ENCODE measurements at places on chromosomes 2 and 18.
A peak's percentile ranks its signal among the peaks of the same experiment; 100 is the strongest.

- no peak for DNase-seq
These were observed 137.4 kb downstream of the ACOXL start for GRCh38 chr2:110869472-110870446.

GRCh38 chr2:163612332-163612731 lies 123.5 kb downstream of the FIGN start:
- no peak for DNase-seq

DNA sequence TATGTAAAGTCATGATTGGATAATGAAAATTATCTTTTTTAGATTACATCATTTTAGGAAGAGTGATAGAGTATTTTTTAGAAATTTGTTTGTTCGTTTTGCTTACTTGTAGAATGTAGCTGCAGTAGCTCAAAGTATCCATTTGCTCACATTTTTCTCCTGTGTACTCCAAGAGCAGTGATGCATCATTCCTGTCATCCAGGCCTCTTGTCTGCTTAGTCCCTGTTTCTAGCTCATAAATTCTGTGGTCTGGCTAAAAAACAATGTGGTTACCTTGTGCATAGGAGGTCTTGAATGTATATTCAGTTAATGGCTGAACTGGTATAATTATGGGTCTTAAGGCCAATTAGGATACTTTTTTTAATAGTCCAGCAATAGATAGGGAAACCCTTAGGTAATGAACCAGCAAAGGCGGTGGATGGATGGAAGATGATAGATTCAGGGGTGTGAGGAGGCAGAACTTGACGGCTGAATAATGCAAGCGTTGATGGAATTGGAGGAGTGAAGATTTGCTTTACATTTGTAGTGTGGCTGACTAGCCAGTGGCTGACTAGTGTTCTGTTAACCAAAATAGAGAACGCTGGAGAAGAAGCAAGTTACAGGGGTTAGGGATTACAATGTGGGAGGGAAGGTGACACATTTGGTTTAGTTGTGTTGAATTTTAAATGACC lies 145.0 kb downstream of the ZNF407 start:
- DNase-seq, result no peak

GRCh38 chr2:127143841-127144782 lies 37.2 kb upstream of the BIN1 start:
- DNase-seq, result no peak

- DNase-seq, result no peak
These were observed 12.2 kb downstream of the TM4SF20 start for GRCh38 chr2:227366769-227367426.

- no peak for DNase-seq
These were observed 1.9 kb downstream of the TTL start for GRCh38 chr2:112483831-112484230.

DNA sequence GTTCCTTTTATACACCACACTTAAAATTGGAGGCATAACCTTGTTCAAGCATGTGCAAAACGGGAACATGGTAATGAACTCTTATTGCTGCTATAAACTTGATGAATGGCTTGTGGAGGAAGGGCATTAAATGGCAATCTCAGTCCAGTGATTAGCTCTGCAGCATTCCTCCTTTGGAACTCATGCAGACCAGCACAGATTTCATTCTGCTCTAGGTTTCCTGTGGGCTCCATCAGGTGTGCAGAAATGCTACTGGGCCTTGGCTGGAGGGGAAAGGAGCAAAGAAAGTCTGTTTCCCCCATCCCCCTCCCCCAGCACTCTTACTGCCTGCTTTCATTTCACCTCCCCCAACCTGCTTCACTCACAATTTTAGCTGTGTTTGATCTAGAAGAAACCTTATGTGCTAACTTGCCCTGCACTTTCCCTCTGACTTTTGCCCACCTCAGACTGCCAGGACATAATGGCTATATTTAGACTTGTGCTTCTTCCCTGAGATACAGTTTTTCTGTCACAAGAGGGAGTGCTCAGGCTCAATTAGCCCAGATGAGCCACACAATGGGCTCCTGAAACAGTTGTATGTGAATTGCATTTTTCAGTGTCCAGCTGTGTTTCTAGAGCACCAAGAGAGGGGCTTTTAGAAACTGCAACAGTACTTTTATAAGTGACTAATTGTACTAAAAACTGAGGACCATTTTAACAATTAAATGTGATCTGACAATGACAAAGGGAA lies 109.8 kb downstream of the FSHR start:
- peak; percentile 12 for DNase-seq

DNA sequence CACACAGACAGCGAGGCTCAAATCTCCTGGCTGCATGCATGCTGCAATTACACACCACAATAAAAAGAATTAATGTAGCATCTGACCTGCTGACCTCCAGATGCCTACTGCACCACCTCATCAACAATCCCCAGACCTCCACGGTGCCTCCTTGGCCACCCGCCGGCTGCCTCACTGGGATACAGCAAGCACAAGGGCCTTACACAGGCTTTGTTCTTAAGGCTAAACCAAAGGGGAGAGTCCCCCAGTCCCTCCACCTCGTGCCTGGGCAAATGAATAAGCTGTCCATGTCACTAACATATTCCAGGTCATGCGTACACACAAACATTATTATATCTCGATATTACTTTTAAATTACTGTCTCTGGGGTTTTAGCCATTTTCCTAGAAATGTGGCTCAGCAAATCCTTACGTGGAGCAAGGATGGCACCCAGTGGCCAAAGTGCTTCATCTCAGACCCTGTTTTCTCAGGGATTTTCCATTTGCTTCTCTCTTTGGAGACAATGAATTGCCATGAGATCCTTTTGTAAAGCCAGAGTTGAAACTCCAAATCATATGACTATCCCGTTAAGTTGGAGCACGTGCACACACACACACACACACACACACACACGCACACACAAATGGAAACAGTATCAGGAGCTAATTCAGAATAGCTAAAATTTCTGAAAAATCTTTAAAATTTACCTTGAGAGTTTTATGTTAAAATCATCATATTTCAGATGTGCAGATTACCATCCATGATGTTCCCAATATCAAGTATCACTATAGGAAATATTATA lies 313.8 kb downstream of the PDE11A start:
- DNase-seq, result no peak

DNA sequence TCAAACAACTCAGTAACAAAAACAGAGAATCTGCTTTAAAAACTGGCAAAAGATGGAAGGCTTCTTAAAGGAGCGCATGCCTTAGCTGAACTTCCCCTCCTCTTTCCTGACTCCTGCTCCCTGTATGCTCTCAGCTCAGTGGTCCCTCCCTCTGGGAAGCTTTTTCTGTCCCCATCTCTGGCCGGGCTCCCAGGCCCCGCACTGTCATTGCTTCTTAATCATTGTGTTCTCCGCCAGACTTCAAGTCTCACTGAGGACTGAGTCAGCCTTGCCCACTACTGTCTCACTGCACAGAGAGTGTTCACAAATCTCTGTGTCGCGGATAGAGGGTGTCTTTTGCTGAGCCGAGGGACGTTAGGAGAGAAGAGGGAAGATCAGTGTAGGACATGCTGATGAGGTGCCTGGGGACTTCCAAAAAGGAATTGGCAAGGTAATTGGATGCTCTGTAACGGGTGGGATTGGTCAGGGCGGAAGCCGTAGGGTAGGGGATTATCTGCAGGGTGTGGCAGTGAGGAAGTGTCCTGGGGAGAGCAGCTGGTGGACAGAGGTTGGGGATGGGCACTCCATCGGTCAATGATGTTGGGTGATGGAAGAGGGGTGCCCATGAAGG lies 16.2 kb downstream of the TOGARAM2 start:
- no peak for DNase-seq

All from MM.1S (cell line).